ENCODE measurements at places on chromosomes 2 and 18.

- no peak for DNase-seq
Observed at GRCh38 chr2:168190590-168191336, 56.6 kb downstream of the STK39 start.

DNA sequence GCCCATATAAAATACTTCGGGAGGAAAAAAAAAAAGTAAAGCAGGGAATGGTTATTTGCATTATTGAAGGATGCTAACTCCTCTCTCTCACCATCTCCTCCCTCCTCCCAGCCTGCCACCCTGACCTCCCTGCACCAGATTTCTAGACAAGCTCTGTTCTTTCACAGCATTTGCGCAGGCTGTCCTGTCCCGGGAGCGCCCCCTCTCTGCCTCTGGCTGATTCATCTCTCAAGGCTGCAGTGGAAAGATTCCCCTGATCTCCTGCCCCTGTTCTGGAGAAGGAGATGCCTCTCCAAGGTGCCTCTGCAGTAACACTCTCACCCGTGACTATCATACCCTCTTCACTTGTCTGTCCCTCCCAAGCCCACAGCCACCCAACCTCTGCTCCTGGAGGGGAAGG, 38.5 kb downstream of the COL4A4 start:
- no peak for DNase-seq

DNA sequence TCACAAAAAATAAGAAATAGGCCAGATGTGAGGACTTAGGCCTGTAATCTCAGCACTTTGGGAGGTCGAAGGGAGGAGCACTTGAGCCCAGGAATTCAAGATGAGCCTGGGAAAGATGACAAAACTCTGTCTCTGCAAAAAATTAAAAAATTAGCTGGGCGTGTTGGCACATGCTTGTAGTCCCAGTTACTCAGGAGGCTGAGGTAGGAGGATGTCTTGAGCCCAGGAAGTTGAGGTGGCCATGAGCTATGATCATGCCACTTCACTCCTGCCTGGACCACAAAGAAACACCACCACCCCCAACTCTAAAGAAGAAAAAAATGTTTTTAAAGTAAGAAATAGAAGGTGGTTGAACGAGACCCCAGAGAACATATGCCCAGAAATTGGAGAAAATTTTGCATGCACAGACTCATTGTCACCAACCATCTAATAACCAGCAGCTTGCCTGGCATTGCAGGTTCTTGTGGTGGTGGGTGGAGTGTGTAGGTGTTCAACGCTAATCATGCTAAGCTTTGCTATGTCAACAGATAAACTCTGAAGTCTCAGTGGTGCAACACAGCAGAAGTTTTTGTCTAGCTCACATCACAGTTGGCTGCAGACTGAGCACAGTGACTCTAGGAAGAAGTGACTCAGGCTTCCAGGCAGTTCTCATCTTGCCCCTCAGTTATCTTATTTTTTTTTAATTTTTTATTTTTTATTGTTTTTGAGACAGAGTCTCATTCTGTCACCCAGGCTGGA, 18.6 kb downstream of the ARL4C start:
- DNase-seq = no peak

GRCh38 chr2:242085941-242086621, 216.6 kb downstream of the RTP5 start:
- DNase-seq = no peak

GRCh38 chr2:218988164-218988563, 3.2 kb upstream of the FEV start:
- no peak for DNase-seq

GRCh38 chr2:223868005-223868404, 30.6 kb upstream of the AP1S3 start:
- DNase-seq = no peak

GRCh38 chr18:54203914-54204313, 20.6 kb downstream of the MBD2 start:
- no peak for DNase-seq

DNA sequence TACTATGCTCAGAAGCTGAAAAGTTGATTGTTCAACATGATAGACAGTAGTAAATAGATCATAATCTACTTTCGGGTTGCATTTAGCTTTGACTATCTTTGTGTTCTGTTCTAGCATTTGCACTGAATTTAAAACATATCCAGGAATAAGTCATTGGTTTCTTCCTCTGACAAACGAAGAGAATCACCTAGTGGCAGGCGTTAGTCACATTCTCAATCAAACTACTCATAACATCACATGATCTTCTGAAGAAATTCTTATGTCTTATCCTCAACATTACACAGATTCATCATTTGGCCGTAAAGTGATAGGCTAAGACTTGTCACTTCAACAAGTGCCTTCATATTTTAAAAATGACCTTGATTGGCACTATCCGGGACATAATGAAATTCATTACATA, 63.6 kb upstream of the TTC21B start:
- no peak for DNase-seq

DNA sequence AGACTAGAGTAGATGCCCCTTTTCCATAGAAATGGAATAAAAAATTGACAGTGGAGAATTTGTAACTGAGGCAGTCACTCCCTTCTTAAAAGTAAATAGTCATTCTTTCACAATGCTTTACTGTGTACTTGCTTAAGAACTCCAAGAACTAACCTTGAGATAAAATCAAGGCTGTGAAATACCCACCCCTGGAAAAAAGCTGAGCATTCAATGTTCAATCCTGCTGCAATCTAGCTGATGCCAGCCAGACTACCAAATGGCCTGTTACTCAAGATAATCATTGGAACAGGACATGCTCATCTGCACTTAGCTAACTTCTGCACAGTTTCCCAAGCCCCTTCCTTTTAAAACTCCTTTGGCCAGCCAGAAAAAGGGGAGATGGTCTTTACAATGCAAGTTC, 367.4 kb upstream of the GULP1 start:
- no peak for DNase-seq

DNA sequence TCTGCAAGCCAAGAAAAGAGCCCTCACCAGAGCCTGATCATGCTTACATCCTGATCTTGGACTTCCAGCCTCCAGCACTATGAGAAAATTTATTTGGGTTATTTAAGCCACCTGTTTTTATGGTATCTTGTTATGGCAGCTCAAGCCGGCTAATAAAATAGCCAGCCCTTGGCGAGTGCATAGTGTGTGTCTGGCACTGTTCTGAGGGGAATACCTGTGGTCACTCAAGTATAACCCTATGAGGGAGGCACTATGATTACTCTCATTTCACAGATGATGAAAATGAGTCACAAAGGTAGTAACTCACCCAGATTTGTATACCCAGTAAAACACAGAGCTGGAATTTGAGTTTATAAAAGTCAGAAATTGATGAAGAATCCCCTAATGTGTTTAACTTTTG, 556.9 kb upstream of the SETBP1 start:
- DNase-seq = no peak

GRCh38 chr2:23497063-23497462, 112.1 kb downstream of the KLHL29 start:
- DNase-seq = no peak

DNA sequence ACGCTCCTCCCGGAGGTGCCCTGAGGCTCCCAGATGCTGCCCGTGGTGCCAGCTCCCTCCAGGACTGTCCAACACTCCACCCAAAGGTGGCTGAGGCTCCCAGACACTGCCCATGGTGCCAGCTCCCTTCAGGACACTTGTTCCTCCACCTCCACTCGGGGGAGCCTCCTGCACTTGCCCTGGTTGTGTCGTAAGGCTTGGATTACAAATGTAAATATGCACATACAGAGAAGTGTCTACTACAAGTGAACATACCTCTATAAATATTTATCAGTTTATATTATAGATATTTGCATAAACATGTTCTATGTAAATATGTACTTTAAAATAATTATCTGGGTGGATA, 143.3 kb downstream of the PXDN start:
- DNase-seq = no peak

All from activated T-helper 1 cell treated with anti-CD3 and anti-CD28 coated beads, Interleukin-2, amount 50 U/mL, for 16 hours (primary cell).